ENCODE measurements at places on chromosomes 7 and 10.

GRCh38 chr7:445020-445419 lies 74.6 kb downstream of the PDGFA start:
- DNase-seq: no peak

- peak; percentile 5 for DNase-seq
Observed at GRCh38 chr10:114694062-114694461, 36.0 kb upstream of the ABLIM1 start.

- peak; percentile 27 for DNase-seq
Observed at GRCh38 chr10:73920089-73920488, 9.2 kb downstream of the PLAU start.

GRCh38 chr7:86911659-86912058 lies 147.8 kb downstream of the ELAPOR2 start:
- no peak for DNase-seq

DNA sequence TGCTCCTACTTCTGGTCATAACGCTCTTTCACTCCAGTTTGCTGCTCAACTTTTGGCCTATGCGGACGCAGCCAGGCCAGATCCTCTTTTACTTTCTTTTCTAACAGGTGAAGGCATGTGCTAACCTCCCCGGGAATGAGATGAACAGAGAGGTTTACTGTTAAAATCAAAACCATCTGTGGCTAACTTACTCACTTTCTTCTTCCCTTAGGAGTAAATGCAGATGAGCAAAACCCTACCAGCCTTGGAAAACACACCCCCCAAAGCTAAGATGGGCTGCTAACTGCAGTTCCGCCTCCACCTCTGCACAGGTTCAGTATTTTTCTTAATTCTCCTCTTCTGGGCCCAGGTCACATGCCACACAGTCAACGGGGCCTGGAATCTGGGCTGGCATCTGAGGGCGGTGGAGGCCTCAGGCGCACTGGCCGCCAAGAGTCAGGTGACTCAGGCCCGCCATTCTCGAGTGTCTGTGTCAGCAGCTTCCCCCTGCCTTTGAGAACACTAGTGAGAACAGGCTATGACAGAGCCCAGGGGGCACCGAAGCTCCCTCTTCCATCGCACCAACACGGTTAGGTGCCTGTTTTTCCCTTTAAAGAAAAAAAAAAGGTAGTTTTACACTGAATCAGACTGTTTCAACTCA lies 11.1 kb downstream of the FAM53B start:
- peak; percentile 58 for DNase-seq

GRCh38 chr7:81638198-81638597 lies 131.6 kb downstream of the HGF start:
- DNase-seq: no peak

GRCh38 chr10:29709484-29710002 lies 74.8 kb upstream of the SVIL start:
- no peak for DNase-seq

DNA sequence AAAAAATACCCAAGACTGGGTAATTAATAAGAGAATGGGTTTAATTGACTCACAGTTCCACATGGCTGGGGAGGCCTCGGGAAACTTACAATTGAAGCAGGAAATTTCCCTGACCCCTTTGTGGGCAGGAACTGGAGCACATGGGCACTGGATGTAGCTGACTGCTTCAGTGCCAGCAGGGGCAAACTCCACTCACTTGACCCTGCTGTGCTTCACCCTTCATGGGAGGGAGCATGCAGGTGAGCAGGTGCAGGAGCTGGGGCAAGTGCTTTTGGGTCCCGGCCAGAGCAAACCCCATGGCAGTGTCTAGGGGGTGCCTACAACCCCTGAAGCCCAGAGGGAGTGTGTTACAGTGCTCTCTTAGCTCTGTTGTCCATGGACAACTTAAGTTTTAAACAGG lies 132.6 kb downstream of the AKR1D1 start:
- no peak for DNase-seq

GRCh38 chr10:26448706-26449435 lies 10.7 kb downstream of the APBB1IP start:
- DNase-seq: peak; percentile 88

DNA sequence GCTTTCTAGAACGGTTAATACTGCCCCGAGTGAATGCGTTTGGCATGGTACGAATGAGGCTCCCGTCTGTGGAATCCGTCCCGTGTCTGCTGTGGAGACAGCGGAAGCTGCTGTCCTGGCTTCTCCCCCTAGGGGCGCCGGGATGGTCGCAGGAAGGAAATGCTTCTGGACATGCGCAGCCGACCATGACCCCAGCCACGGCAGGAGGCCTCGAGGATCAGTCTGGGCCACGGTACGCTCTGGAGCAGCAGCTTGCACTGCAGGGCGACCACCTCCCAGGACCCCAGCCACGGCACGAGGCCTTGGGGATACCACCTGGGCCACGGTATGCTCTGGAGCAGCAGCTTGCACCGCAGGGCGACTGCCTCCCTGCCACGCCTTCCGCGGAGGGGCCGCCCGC lies 107.9 kb downstream of the CYTH3 start:
- DNase-seq: no peak

DNA sequence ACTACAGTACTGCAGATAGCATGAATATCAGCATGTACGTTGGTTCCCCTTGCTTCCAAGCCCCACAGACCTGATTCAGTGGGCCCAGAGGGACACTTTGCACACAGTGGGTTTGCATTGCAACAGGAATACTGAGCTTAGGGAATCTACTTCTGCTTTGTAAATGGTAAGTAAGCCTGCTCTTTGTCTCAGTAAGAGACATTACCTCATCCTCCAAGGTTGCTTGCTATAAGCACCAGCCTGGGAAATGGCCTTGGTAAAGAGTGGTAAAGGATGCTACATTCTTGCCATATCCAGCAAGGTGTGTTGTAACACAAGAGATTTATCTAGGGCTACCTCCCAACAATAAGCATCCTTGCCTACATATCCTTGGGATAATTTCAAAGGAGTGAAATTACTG lies 730.5 kb downstream of the INHBA start:
- DNase-seq: no peak

- DNase-seq: no peak
Observed at GRCh38 chr7:146902728-146903127, 786.1 kb downstream of the CNTNAP2 start.

GRCh38 chr10:70905071-70906021 lies 17.0 kb upstream of the PCBD1 start:
- DNase-seq: no peak

DNA sequence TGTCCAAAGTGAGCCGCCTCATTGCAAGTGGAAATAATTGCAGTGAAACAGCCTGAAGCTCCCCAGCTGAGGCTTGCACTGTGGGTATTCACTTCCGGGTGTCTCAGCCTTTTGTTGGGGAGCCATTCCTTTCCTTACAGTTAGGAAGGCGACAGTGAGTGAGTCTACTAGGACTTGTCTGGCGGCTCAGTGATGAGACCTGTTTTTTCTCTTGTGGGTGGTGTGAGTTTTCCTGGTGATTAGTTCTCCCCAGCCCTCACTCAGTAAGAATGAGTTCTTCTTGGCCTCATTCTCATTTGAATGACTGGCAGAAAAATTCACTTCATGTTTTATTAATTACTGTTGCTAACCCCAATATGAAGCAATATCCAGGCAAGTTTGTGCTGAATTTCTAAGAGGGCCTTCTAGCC lies 2.6 kb downstream of the PGAM1 start:
- peak; percentile 25 for DNase-seq

DNA sequence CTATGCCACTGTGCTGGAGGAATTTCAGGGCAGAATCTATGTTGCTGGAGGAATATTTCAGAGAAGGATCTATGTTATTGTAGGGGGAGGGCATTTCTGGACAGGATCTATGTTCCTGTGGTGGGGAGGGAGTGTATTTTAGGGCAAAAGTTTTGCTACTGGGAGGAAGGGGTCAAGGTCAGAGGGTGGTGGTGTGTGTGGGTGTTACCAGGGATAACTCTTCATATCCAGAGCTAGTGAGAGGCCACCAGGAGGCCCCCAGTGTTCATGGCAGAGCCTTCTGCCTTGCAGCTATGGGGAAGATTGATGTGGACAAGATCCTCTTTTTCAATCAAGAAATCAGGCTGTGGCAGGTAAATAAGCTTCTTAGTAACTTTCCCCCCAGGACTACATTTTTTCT lies 2.0 kb upstream of the STRA8 start:
- DNase-seq: no peak

- DNase-seq: no peak
Observed at GRCh38 chr10:123529146-123529760, 136.9 kb upstream of the GPR26 start.

DNA sequence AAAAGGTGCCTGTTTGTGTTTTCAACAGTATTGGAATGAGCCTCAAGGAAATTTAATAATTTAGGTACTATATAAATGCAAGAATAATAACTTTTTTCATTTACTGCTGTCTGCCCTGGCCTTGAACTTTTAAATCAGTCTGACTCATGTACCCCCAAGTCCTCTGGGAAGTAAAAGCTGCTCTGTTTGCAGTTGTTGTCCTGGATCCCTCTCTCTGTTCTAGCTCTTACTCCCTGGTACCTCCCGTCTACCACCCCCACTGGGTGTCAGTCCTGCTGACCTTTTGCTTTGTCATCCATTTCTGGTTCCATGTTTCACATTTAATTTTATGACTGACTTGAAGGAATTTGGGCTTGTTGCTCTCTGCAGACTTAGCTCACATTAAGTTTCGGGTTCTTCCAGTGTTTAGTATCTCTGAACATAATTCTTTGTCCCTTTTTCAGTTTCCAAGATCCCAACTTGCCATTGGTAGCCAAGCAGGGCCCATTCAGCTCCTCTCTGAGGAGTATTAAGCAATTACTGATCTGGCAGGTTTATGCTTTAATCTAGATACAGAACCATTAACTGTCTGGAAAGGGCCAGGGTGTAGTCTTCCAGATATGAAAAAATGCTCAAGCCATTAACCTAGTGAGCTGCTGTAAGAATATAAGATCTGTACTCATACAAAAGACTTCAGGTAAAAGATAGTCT lies 208.7 kb upstream of the FAM3C start:
- no peak for DNase-seq

DNA sequence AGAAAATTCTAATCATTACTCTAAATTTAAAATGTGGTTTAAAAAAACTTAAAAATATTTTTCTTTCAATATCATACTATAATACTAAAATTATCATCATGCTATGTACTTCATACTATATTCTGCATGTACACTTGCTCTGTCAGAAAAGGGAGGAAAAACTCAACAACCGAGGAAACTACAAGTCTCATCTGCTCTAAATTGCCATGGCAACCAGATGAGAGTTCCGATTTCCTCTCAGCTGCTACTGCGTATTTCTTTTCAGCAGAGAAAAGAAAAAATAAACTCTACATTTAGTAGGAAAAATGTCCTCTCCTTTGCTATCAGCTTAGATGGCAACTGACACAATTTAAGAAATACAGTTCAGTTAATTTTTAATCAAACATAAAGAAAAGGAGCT lies 178.9 kb downstream of the SRPK2 start:
- DNase-seq: no peak

- no peak for DNase-seq
Observed at GRCh38 chr7:86955895-86956503, 103.5 kb downstream of the ELAPOR2 start.

DNA sequence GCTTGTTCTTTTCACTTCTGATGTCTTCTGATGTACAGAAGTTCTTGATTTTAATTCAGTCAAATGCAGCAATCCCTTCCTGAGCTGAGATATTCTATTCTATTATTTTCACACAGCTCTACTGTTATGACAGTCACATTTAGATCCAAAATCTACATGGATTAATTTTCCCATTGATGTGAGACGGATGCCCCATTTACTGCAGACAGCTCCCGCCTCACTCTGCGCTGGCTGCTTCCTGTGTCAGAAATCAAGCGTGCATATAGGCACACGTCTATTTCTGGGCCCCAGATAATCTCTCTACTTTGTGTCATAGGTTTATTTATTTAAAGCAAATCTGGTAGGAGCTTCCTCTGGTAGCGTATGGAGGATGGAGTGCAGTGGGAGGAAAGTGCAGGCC lies 6.7 kb downstream of the BNIP3 start:
- DNase-seq: no peak

DNA sequence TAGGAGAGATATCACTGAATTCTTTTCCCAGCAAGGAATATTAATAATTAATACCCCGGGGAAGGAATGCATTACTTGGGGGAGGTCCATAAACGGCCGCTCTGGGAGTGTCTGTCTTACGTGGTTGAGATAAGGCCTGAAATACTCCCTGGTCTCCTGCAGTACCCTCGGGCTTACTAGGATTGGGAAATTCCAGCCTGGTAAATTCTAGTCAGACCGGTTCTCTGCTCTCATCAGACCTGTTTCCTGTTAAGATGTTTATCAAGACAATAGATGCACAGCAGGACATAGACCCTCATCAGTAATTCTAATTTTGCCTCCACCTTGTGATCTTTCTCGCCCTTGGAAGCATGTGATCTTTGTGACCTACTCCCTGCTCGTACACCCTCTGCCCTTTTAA lies 162.8 kb upstream of the KCND2 start:
- no peak for DNase-seq

- DNase-seq: peak; percentile 50
Observed at GRCh38 chr10:3197348-3198003, 24.9 kb upstream of the PITRM1 start.

DNA sequence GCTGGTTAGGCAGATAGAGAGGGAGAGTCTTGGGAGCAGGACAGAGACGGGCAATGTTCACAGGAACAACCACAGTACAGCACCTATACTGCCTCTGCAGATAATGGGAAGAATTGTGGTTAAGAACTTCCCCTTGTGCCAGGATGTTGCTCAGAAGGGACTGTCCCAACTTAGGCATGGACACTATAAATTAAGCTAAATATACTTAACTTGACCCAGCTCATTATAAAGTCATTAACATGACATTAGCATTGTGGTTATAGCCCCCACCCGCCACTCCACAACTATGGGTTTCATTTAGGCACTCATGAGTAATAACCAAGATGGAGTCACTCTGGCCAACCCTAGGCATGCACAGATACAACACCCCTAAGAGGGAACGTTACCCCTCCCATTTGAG lies 310.9 kb upstream of the NRG3 start:
- no peak for DNase-seq

GRCh38 chr7:111473449-111474198 lies 88.7 kb downstream of the IMMP2L start:
- no peak for DNase-seq

- no peak for DNase-seq
Observed at GRCh38 chr7:94907026-94907810, at the start of gene PPP1R9A. Gene PPP1R9A (plus strand): TSS chr7:94907594. CDS start chr7:94910114, 2,520 bp downstream.

GRCh38 chr10:17504547-17505245 lies 50.3 kb upstream of the ST8SIA6 start:
- no peak for DNase-seq

- no peak for DNase-seq
Observed at GRCh38 chr10:129400426-129400825, 66.6 kb upstream of the MGMT start.

DNA sequence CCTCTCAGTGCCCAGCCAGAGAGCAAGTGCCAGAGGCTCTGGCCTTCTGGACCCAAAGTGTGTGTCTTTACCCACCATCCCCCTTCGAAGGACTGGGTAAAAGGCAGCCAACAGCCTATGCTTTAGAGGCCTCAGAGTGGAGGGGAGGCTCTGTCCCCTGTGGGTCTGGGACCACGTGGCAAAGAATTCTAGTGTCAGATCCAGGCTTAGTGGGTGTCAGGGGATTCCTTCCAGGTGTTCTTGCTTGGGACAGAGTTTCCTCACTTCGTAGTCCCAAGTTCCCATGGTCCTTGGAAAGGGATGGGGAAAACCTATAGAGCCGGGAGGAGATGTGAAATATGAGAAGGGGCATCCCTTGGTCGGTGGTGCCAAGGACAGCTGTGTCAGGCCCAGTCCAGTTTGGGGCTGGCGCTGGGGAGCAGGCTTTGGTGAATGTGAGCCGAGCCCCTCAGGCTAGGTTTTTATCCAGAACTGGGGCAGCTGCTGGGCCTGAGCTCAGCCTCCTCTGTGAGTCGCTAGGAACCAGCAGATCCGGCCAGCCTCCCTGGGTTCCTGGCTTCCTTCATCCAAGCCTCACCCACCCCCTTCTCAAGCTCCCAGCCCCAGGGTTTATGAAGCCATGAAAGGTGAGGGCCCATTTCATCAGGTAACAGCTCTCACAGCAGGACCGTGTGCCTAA lies 71.2 kb downstream of the C10orf105 start:
- DNase-seq: no peak

Data from CD4-positive, alpha-beta T cell treated with Interleukin-1 beta for 1 hour (primary cell).